Fibroblast of villous mesenchyme (primary cell): ENCODE measurements at places on chromosomes 16 and 17. TPM values are rescaled to one million over a fixed set of nuclear protein-coding genes. Genes with fewer than 3 reads are reported as not detected.

GRCh38 chr17:79877041-79877440, 37.8 kb upstream of the CBX4 start:
- DNase-seq = no peak

Gene JPT2
- 39.3 and 61.7 TPM in 2 replicates for total RNA-seq

Gene TMIGD1
- not detected in 2 replicates for total RNA-seq

GRCh38 chr17:6539871-6540270, 16.5 kb downstream of the PITPNM3 start:
- no peak for DNase-seq

GRCh38 chr16:9370061-9370491, 278.6 kb downstream of the HAPSTR1 start:
- DNase-seq = no peak

GRCh38 chr16:25912321-25912720, 220.6 kb downstream of the HS3ST4 start:
- DNase-seq = no peak

DNA sequence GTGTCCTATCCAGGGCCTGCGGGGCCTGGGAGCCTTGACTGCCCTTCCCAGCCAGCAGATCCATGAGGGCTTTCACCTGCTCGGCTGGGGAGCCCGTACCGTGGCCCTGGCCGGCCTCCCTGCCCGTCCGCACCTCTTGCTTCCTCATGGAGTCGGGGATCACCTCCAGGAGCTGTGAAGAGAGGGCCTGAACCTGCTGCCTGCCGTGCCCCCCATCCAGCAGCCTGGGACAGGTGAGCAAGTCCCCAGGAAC, 12.4 kb downstream of the NLRC3 start:
- DNase-seq = no peak

Gene KCNAB3
- 1.3 and 1.7 TPM in 2 replicates for total RNA-seq

GRCh38 chr16:8194794-8195193, 395.5 kb downstream of the TMEM114 start:
- no peak for DNase-seq

- peak; percentile 95 for DNase-seq
Observed at GRCh38 chr16:69906838-69907401, 44.2 kb upstream of the CLEC18A start.

GRCh38 chr16:28259091-28259780, 33.1 kb upstream of the SBK1 start:
- no peak for DNase-seq

DNA sequence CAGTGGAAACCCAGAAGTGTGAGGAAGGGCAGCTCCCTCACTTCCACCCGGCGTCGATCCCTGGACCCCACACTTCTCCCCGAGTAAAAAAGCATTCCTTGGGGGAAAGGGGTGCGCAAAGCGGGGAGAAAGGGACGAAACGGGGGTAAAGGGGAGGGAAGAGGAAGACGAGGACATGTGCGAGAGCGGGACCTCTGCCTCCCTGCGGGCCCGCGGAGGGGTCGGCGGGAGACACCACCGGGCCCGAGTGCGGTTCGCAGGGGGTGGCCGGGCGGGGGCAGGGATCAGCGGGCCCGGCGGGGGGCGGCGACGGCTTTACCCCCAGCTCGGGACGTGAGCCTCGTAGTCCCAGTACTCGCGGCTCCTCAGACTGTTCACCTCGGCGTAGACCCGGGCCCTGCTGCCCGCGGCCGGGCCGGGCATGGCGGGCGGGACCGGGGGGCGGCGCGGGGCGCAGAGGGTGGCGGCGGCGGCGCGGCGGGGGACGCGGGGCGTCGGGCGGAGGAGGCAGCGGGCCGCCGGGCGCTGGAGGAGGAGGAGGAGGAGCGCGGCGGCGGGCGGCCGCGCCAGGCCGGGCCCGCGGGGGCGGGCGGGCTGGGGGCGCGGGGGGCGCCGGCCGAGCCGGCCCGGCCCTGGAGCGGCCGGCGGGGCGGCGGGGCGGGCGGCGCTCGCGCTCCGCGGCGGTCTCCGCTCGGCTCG, 443 bp downstream of the CSNK2A2 start:
- DNase-seq = no peak

- no peak for DNase-seq
Observed at GRCh38 chr16:17106243-17106791, 364.4 kb downstream of the XYLT1 start.

- DNase-seq = peak; percentile 18
Observed at GRCh38 chr17:30600830-30601494, 123.8 kb downstream of the GOSR1 start.

DNA sequence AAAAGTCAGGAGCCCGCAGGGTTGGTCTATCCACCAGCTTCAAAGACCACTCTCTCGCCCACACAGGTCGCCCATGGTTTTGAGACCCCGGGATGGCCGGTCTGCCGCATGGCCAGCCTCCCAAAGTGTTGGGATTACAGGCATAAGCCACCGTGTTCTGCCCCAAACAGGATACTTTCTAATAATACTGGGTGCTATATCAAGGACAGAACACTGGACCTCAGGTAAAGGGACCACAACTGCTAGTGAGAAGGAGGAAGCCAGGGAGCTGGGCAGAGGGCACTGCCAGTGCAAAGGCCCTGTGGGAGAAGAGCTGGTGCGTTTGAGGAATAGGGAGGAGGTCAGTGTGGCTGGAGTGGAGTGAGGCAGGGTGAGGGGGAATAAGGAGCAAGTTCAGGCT, 34.1 kb downstream of the IL21R start:
- no peak for DNase-seq

Gene RNF157
- 4.7 and 10.0 TPM in 2 replicates for total RNA-seq

Gene OR1F1
- under 0.01 and 0.43 TPM in 2 replicates for total RNA-seq

- no peak for DNase-seq
Observed at GRCh38 chr16:2954656-2955381, 9.3 kb upstream of the KREMEN2 start.

- DNase-seq = no peak
Observed at GRCh38 chr17:38416840-38417209, 11.4 kb upstream of the ARHGAP23 start.

Gene KRTAP17-1
- total RNA-seq = not detected in 2 replicates

Gene UNC45B
- total RNA-seq = not detected in 2 replicates

Gene RPL26
- 2,045 and 2,110 TPM in 2 replicates for total RNA-seq

- no peak for DNase-seq
Observed at GRCh38 chr16:83771306-83771942, 36.4 kb upstream of the HSBP1 start.

Gene ARHGDIG
- 0.32 TPM in 1 of 2 replicates, not detected in the other for total RNA-seq

- peak; percentile 26 for DNase-seq
Observed at GRCh38 chr16:27759301-27759871, 209.4 kb downstream of the KATNIP start.

GRCh38 chr16:56195151-56195550, 3.9 kb downstream of the GNAO1 start:
- no peak for DNase-seq

DNA sequence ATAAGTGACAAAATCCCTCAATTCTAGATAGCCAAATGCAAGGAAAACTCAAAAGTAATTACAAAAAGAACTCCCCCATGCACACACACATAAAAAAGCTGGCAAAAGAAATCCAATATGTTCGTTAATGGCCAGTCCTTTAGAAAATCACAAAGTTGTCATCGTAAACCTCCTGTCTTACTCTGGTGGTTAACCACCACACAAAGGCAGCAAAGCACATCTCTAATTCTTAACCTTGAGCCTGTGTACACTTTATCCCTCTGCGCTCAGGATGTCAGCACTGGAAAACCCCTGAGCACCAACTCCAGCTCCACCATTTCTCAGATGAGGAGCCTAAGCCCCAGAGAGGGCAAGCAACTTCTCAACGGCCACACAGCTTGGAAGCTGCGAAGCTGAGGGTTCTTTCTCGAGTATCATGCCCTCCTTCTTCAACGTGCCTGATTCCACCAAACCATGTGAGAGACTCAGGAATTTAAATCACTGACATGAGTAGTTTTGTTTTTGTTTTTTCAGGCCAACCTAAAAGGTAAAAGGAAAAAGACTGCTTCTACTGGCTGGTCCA, 72.5 kb downstream of the C16orf95 start:
- DNase-seq = no peak

GRCh38 chr16:62077998-62078397, 41.8 kb upstream of the CDH8 start:
- DNase-seq = no peak

GRCh38 chr16:31464781-31465260, 5.5 kb downstream of the ARMC5 start:
- no peak for DNase-seq

DNA sequence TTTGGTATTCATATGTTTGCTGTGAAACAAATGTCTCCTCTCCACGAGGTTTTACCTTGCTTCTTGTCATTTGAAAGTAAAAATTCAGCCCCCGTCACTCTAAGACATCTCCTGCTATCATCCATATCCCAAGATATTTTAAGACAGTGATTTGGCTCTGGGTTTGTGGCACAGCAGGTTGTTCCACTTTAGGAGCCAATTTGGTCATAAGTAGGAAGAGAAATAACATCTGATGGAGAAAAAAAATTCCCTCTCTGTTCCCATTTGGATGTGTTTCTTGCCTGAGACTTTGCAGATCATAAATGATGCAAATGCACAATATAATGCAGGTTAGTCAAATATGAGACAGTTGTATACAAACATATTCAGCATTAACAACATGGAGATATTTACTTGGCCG, 309.5 kb downstream of the CDH8 start:
- DNase-seq = no peak

GRCh38 chr17:56441308-56441707, 152.2 kb upstream of the NOG start:
- DNase-seq = peak; percentile 51

DNA sequence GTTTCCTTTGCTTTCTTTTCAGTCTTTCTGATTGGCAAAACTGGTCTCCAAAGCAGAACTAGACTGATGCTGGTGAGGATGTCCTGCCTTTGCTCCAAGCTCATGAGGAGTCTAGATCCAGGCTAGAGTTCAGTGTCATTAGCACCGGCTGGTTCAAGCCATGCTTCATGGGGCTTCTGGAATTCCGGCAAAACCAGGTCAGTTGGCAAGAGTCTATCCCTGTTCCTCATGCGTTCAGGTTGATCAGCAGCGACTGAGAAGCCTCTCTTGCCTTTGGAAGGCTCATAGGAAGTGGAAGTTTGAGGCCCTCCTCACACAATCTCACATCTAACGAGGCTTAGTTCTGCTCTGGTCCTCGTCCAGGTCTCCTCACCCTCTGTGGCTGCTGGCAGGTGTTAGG, 194.3 kb downstream of the HS3ST3A1 start:
- DNase-seq = no peak

Gene OTOA
- total RNA-seq = under 0.01 TPM in 2 replicates

GRCh38 chr17:48241131-48241591, 133.6 kb downstream of the SNX11 start:
- peak; percentile 75 for DNase-seq

DNA sequence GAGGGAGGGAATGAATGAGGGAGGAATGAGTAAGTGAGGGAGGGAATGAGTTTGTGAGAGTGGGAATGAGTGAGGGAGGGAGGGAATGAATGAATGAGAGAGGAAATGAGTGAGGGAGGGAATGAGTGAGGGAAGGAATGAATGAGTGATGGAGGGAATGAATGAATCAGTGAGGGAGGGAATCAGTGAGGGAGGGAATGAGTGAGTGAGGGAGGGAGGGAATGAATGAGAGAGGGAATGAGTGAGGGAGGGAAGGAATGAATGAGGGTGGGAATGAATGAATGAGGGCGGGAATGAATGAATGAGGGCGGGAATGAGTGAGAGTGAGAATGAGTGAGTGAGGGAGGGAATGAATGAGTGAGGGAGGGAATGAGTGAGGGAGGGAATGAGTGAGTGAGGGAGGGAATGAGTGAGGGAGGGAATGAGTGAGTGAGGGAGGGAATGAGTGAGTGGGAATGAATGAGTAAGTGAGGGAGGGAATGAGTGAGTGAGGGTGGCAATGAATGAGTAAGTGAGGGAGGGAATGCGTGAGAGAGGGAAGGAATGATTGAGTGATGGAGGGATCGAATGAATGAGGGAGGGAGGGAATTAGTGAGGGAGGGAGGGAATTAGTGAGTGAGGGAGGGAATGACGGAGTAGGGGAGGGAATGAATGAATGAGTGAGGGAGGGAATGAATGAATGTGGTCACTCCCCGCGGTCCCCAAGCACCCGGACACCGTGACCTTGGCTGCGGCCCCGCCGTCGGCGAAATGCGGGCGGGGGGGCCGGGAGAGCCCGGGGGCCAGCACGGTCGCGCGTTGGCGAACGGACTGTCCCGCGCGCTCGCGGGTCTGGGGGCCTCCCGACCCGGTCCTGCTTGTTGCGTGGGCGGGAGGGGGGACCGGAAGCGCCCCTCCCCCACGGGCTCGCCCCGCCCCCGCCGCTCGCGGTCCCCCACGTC, 1.1 kb upstream of the UBE2I start:
- no peak for DNase-seq

- peak; percentile 53 for DNase-seq
Observed at GRCh38 chr16:47320546-47321310, 140.1 kb downstream of the ITFG1 start.

GRCh38 chr17:75753514-75754377, 11.2 kb downstream of the GALK1 start:
- peak; percentile 63 for DNase-seq

Gene TPSB2
- total RNA-seq = not detected in 2 replicates

Gene NPIPA5
- total RNA-seq = 0.64 and 0.86 TPM in 2 replicates

DNA sequence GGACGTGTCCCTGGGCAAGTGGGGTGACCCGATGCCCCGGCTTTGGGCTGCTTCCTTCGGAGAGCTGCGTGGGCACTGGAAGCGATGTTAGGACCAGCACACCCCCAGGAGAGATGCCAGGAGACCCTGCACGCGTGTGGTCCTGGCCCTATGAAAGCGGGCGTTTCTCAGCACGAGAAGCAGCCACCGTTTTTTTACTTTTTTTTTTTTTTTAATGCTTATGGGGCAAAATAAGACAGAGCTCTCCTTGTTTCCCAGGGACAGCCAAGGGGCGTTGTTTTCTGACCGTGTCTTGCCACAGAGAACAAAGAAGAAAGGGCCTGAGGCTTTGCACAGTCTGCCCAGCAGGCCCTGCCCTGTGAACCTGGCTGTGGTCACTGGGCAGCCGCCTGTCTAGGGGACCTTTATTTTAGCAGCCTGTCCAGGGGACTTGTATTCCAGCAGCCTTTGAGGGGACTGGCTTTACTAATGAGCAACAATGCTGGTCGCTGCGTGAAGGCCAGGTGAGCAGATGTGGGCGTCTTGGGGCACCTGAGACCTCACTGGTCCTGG, 996 bp downstream of the SLC25A10 start:
- no peak for DNase-seq

DNA sequence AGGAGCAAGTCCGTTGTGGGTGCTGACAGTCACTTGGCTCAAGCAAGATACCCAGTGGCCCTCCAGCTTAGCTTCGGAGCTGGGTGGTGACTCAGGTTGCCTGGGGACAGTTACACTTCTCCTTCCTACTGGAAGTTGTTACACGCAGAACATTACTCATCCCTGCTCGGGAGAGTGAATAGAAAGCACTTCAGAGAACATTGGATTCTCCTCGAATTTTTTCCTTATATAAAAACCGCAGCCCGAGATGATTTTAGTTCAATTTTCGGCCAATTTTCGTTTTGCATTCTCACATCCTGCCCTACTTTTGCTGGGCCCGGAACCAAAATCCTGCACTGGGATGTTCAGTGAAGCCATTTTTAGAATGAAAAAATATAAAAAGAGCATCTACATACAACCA, 99.7 kb downstream of the ELAC2 start:
- DNase-seq = no peak

DNA sequence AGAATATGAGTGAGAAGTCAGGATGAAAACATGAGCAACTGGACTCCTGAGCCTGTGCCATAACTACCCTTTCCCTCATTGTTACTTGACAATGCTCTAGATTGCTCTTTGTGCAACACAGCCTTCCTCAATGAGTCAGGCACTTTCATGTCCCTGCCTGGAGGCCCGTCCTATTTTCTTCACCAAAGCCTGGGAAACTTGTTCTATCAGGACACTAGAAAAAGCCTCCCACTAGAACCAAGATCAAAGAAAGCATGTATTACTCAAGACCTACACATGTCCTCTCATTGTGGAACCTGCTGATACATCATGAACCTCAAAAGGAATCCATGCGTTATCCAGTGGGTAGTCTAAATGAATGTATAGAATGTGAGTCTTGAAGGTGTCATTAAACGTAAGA, 624.5 kb downstream of the TOX3 start:
- no peak for DNase-seq
